ENCODE measurements at places on chromosomes 13 and 19.

GRCh38 chr19:41186971-41187883, 5.8 kb upstream of the CYP2S1 start:
- no peak for DNase-seq

GRCh38 chr13:23999424-23999823, 102.1 kb upstream of the C1QTNF9B start:
- no peak for DNase-seq

DNA sequence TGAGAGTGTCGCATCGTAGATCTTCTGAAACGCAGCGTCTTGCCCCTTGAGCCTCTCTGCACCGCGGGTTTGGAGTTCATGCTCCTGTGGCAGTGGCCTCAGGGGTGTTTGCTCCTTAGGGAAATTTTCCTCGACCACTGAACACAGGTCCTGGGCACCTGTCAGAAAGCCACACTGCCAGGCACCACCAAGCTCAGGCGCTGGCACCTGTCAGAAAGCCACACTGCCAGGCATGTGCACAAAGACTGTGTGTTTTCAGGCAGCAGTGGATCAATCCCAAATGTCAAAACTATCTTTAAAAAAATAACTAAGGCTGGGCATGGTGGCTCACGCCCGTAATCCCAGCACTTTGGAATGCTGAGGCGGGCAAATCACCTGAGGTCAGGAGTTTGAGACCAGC, 87.1 kb downstream of the ATP11A start:
- DNase-seq, result no peak

- no peak for DNase-seq
These were observed 1.7 kb upstream of the CADM4 start for GRCh38 chr19:43641333-43641732.

DNA sequence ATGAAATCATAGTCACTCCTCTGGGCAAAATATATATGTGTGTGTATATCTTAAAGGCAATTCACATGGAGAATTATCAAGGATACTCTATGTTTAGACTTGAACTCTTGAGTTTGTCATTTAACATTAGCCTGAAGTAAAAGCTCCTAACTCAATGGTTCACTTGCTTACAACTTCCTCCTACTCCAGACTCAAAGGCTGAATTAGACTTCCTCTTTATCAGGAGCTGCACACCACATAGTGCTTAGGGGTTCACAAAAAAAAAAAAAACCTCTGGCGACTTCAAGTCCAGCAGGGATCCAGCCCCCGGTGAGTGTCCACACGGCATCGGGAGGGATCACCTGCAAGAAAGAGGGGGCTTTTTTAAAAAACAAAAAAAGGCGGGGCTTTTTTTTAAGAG, 68.2 kb upstream of the LSM14A start:
- no peak for DNase-seq

DNA sequence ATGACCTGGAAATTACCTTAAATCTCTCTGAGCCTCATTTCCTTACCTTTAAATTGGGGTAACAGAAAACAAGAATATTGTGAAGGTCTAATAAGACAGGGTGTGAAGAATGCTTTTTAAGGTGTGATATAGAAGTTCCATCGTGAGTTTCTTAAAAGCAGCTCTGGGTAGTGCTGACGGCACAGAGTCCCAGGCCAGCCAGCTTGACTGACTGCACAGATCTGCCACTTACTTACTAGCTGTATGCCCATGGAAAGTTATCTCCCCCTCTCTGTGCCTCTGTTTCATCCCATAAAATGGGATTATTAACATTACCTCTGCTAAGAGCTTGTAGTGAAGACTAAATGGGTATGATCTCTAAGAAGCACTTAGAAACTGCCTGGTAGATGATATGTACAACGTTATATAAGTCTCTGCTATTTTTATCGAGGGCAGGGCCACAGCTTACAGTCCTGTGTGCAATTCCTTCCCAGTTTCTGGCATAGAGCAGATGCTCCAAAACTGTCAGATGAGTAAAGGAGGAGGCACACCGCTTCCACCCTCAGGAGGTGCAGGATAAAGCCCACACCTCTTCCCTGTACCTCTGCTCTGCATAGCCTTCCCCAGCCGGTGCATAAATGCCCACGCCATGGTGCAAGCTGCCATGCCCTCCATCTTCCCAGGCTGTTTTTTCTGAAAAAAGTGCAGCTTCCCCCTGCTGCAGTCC, 99.6 kb downstream of the MBNL2 start:
- no peak for DNase-seq

GRCh38 chr13:96967248-96967745, 27.0 kb downstream of the OXGR1 start:
- no peak for DNase-seq

- DNase-seq, result no peak
These were observed at the start of gene MTUS2 for GRCh38 chr13:28820099-28821051. Gene MTUS2, plus strand, starts transcription at chr13:28820339.

- no peak for DNase-seq
These were observed 6.4 kb upstream of the KLK6 start for GRCh38 chr19:50975766-50976165.

- no peak for DNase-seq
These were observed 630 bp downstream of the COQ8B start for GRCh38 chr19:40716031-40716481.

- no peak for DNase-seq
These were observed 32.3 kb downstream of the COL4A1 start for GRCh38 chr13:110274687-110275086.

DNA sequence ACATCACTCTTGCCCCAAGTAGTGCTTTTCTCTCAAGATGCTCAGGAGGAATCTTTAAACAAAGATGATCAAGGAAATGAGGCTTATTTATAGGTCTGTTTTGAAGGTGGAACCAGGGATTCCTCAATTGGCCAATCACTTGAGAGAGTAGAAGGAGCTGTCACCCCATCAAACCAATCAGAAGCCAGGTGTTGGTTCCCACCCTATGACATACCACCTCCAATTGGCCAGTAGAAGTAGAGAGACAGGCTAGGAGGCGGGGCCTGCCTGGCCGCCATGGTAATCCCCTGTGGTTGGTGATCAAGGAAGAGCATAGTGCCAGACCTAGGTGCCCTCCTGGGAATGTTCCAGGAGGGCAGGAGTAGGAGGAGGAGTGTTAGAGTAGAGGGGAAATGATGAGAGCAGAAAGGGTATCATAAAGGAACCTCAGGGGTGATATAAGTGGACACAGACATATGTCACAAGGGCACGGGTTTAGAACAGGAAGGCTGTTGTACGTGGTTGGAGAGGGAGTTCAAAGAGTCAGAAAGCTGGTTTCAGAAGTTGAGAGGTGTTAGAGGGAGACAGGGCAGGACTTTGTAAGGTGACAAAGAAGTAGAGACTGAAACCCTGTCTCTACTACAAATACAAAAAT, 10.5 kb downstream of the PMIS2 start:
- DNase-seq, result no peak
